Stimulated activated CD4-positive, alpha-beta T cell treated with anti-CD3 and anti-CD28 coated beads, Interleukin-1b, Interleukin-23, amount 100 ng/mL, for 48 hours (primary cell): ENCODE measurements at places on chromosomes 1 and 21.
A peak's percentile ranks its signal among the peaks of the same experiment; 100 is the strongest.

DNA sequence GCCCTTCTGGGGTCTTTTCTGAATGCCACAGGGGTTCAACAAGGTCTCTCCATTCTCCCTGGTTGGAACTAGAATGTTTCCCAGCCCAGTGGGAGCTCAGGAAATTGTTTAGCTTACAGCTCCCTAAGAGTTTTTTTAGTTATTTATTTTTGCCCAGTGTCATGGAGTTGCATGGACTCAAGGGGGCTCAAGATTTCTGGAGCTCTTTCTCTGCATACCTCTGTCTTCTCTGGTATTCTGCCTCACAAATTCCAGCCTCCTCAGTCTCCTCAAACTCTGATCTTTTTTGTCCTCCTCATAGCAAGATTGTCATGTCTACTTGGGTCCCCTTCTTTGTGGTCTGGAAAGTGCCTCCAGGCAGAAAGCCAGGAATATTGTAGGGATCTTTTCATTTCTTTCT lies 15.9 kb upstream of the PPP2R5A start:
- no peak for DNase-seq

- no peak for DNase-seq
These were observed 37.0 kb downstream of the BACH1 start for GRCh38 chr21:29335720-29336119.

DNA sequence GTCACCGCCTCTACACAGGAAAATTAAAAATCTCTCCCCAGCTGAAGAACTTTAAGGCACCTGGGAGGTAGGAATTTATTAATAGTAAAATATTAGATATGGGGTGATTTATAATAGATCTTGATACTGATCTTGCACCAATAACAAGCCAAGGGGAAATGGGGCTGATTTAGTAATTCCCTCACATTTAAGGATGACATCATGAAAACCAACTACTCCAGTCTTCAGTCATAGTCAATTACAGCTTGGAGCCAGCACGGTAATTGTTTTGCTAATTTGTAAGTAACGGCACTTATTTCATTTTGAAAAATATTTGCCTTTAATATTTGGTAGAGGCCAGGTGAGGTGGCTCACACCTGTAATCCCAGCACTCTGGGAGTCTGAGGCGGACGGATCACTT lies 92.8 kb downstream of the TGFBR3 start:
- DNase-seq = no peak

- no peak for DNase-seq
These were observed 170.4 kb downstream of the LIPI start for GRCh38 chr21:14040386-14040785.

DNA sequence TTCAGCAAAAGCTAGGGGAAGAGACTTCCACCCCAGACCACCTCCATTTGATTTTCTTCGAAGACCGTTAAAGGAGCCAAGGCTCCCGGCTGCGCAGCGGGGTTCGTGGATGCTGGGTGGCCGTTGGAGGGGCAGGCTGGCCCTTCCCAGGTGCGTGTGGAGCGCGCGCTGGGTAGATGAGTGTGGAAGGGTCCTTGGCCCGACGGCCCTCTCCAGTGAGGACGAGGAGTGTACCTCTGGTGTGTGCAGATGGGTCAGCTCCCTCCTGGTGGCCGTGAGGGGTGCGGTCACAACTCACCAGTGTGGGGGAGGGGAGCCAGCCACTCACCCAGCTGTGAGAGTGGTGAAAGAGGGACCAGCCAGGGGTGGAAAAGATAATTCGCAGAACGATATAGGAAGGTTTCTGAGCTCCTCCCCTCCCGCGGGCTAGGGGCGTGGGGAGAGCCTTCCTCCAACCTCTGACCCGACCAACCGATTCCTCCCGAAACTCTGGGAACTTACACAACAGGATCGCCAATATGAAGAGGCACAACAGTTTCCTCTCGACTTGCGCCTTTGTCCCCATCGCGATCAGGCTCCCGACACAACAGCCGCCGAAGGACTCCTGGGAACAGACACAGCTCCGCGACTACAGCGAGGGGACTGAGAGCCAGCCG lies at the start of gene F11R:
Gene F11R, minus strand, starts transcription at position 644 of the 656 bp plus-strand sequence. Its CDS starts 79 bp downstream, at position 565.
- DNase-seq = peak; percentile 26

- no peak for DNase-seq
These were observed 12.4 kb downstream of the ZBTB17 start for GRCh38 chr1:15963363-15963967.

- no peak for DNase-seq
These were observed 3.0 kb upstream of the DMRTA2 start for GRCh38 chr1:50426108-50426700.

DNA sequence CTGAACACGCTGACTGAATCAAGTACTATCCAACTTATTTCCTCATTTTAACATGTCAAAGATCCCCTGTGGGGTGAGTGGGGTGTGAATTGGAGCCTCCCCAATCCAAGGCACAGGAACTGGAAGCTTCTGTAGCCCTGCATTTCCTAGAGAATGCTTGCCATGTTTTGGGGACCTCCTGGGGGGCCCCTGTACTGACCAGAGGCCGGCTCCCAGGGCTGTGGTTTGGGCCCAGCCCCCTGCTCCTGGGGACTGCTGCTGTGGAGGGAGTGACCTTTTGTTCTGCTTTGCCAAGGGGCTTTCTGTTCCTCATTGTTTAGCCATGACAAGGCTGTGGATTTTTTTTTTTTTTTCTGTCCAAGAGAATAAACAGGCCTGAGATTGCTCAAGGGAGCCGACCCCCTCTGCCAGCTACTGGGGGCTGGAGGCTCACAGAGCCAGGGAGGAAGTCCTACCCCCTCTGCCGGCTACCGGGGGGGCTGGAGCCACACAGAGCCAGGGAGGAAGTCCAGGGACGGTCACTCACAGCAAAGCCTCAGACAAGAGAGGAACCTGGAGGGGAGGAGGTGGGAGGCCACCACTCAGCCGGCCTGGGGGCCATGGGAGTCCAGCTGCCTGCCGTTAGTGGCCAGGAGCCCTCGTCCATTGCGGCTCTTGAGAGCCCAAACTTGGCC lies 17.4 kb downstream of the TNFRSF1B start:
- DNase-seq = no peak

DNA sequence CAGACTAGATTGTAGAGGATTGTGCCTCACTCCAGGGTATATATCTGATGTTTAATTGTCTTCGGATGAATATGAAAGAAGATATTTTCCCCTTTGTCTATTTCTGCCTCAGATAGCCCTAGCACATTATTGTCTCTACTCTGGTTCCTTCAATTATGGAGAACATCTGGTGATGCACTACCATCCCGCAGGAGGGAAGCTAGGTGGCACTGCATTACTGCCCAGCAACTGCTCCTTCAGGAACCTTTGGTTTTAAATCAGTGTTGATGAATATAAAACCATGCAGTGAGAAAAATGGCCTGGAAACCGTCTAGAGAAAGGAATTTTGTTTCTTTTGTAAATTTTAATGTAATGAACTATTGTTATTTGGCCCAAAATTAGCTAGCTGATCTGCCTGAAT lies 68.5 kb downstream of the GPR88 start:
- DNase-seq = no peak
